ENCODE measurements at places on chromosomes 4 and X.

DNA sequence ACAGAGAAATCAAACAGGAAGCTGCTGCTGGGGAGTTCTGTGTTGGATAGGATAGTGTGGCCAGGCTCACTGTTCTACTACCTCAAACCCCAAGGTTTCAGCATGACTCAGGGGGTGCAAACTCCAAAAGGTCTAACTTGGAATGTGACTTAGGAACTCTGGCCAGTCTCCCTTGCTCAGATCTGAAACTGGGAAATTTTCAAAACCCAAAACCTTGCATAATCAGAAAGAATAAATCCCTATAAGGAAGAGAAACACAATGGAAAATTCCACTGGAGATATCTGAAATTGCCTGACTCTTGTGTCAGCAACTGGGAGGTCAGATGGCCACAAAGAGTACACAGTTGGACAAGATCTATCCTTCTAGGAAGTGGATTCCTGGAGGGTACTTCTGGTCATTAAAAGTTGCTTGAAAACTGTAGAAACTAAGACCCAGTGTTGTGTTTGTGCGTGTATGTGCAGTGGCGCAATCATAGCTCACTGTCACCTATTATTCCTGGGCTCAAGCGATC is 58.0 kb downstream of the PPEF2 start:
- no peak for DNase-seq
- H3K27me3 ChIP-seq, result no peaks in the 10 kb centered on the region
- H3K4me3 ChIP-seq, result no peak overlapping the region
- no peaks in the 10 kb centered on the region for H3K36me3 ChIP-seq

- no peaks in the 10 kb centered on the region for H3K36me3 ChIP-seq
- no peak overlapping the region for H3K27ac ChIP-seq
Measured at GRCh38 chr4:14184265-14184664, 556.7 kb upstream of the BOD1L1 start.

- no peak overlapping the region for H3K27ac ChIP-seq
- DNase-seq, result no peak
- no peak overlapping the region for H3K4me3 ChIP-seq
- no peaks in the 10 kb centered on the region for H3K36me3 ChIP-seq
- no peaks in the 10 kb centered on the region for H3K27me3 ChIP-seq
- no peaks in the 10 kb centered on the region for H3K4me1 ChIP-seq
Measured at GRCh38 chr4:140640150-140640748, 71.5 kb upstream of the UCP1 start.

DNA sequence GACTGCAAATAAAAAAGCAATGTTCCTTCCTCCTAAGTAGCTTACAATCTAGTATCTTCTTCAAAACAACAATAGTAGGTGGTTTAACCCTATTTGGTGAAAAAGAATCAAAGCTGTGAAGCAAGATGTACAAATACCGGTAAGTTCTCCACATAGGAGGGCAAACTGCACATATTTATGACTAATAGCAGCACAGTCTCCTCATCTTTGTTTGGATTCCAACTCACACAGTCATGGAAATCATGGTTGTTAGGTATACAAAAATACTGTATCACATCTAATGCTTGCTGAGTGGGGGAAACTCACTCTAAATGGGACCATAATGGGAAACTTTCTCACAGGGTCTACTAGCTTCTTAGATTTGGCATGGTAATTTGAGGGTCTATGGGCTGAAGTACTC is 597.2 kb downstream of the INPP4B start:
- no peaks in the 10 kb centered on the region for H3K36me3 ChIP-seq
- H3K27me3 ChIP-seq, result no peaks in the 10 kb centered on the region
- H3K27ac ChIP-seq, result no peak overlapping the region
- no peak for DNase-seq
- H3K4me3 ChIP-seq, result no peak overlapping the region

DNA sequence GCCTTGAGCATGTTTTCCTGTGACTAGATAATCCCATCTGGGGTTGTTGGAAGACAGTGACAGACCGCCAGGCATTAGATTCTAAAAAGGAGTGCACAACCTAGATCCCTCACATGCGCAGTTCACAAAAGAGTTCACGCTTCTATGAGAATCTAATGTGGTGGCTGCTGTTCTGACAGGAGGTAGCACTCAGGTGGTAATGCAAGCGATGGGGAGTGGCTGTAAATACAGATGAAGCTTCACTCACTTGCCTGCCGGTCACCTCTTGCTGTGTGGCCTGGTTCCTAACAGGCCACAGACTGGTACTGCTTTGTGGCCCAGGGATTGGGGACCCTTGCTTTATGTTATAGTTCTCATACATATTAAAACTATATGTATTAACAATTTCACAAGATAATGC is 81.9 kb upstream of the TMLHE start:
- no peaks in the 10 kb centered on the region for H3K4me1 ChIP-seq
- no peak overlapping the region for H3K4me3 ChIP-seq
- no peaks in the 10 kb centered on the region for H3K36me3 ChIP-seq
- no peak for DNase-seq
